Upper lobe of right lung (tissue), 1 donor: ENCODE measurements at places on chromosomes 2 and 18. TPM values are rescaled to one million over a fixed set of nuclear protein-coding genes. Genes with fewer than 3 reads are reported as not detected.
A peak's percentile ranks its signal among the peaks of the same experiment; 100 is the strongest.

DNA sequence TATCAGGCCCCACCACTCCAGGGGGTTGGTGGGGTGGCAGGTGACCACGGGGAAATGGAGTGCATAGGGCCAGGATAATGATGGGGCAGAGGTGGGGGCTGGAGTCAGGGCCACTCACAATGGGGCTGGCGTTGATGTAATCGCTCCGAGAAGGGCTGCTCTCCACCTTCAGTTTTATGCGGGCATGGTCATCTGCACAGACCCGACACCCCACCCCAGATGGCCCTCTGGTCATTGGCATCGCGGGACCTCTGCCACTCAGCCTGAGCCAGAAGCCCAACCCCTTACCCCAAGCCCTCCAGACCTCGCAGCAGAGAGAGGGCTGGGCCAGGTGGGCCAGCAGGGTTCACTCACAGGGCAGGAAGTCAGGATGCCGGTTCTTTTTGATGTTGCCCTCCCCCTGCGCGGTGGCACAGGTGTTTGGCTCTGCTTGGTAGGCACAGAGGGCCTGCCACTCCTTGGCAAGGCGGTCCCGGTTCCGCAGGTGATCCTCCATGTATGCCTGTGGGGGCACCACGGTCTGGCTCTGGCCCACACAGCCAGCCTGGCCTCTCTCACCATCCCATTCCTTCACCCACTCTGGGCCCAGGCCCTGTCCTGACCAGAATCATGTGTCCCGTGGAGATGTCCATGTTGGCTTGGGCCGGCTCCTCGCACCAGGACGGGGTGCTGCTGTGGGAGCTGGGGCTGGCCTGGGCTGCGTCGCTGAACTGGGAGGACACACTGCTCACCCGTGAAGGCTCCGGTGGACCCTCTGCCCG is 12.4 kb downstream of the PTPRN start:
- peak; percentile 56 for DNase-seq

DNA sequence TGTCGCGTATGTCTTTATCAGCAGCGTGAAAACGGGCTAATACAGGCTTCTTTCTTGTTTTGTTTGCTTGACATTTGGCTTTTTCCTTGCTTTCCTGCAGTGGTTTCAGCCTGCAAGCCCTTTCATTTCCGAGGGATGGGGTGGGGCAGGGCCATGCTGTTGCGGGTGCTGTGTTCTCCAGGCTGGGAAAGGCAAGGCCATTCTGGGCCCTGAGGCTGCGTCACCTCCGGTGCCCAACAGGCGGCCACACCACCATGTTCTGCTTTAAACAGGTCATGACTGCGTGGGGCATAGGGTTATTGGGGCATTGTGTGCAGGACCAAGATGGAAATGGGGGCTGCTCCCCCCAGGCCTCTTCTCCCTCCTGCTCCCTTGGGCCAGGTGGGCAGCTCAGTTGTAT is 38.6 kb upstream of the PLB1 start:
- DNase-seq = no peak

- DNase-seq = peak; percentile 28
These were observed 67.3 kb downstream of the TWIST2 start for GRCh38 chr2:238915196-238915595.

DNA sequence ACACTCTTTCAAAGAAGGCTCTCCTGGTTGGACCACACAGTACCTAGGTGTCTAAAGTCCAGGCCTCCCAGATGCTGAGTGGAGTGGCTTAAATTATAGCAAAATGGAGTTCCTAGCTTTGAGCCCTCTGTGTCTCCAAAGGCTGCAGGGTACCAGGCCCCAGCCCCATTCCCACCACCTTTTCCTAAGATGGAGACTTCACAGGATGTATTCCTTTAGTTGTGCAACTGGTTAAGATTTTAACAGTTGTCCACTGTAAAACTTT is 4.9 kb downstream of the SMAD7 start:
- DNase-seq = no peak

GRCh38 chr2:160703648-160704585 is 210.3 kb upstream of the RBMS1 start:
- DNase-seq = no peak

GRCh38 chr2:237025090-237025865 is 60.4 kb upstream of the COPS8 start:
- no peak for DNase-seq

DNA sequence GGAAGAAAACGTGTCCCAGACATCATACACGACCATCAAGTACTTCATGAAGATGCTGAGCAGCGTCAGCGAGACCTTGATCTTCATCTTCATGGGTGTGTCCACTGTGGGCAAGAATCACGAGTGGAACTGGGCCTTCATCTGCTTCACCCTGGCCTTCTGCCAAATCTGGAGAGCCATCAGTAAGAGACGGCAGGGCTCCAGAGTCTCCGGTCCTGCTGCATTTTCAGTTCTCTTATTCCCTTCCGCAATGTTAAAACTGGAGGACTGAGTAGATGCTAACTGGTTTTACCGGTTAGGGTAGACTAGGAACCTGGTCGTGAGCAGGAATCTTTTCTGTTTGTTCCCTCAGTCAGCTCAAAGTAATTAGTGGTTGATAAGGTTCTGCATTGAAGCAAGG is 32.3 kb downstream of the SLC9A4 start:
- DNase-seq = no peak

The TRIM43 gene
- total RNA-seq = not detected

GRCh38 chr18:68985172-68985820 is 187.4 kb downstream of the CCDC102B start:
- DNase-seq = no peak

The AFF3 gene
- total RNA-seq = 44.6 TPM
